ENCODE measurements at places on chromosomes 3 and 15.

GRCh38 chr15:57457726-57458125 is 81.4 kb downstream of the CGNL1 start:
- no peak for DNase-seq

DNA sequence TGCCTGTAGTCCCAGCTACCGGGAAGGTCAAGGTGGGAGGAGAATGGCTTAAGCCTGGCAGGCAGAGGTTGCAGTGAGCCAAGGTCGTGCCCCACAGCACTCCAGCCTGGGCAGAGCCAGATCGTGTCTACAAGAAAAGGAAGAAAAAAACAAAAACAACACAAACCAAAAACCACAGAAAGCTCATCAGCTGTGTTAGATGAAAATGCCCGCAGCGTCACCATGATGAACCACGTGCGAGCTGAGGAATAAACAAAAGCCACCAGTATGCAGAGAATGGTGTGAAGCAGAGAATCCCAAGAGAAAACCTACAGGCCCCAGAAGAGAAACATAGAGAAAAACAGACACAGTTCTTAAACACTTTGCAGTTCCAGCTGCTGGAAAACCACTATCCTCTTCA is 19.7 kb upstream of the TM4SF19 start:
- no peak for DNase-seq

- DNase-seq = no peak
Observed at GRCh38 chr3:19522305-19522704, 374.0 kb downstream of the KCNH8 start.

GRCh38 chr3:100591411-100591810 is 18.0 kb upstream of the ADGRG7 start:
- no peak for DNase-seq

DNA sequence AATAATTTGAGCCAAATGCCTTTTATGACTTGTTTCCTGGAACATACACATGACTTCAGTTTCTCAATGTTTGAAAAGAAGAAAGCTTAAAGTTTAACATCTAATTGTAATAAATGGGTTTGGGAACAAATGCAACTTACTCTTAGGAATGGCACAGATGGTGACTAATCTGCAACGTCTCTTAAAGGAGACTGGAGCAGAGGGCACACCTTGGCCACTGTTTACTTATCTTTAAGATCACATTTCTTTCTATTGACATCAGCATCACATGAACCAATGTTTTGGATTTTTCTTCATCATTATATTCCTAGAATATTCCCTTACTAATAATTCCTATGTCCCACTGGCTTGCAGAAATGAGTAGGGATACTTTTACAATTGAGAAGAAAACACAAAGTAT is 229.5 kb downstream of the CHL1 start:
- no peak for DNase-seq

Measured in substantia nigra (tissue), 51 donors.